NCI-H1105 (cell line): ENCODE measurements at places on chromosomes 3 and 15.

GRCh38 chr3:108511055-108511454, 659 bp upstream of the MYH15 start:
- DNase-seq = no peak

GRCh38 chr3:177470197-177470941, 273.1 kb upstream of the TBL1XR1 start:
- no peak for DNase-seq

DNA sequence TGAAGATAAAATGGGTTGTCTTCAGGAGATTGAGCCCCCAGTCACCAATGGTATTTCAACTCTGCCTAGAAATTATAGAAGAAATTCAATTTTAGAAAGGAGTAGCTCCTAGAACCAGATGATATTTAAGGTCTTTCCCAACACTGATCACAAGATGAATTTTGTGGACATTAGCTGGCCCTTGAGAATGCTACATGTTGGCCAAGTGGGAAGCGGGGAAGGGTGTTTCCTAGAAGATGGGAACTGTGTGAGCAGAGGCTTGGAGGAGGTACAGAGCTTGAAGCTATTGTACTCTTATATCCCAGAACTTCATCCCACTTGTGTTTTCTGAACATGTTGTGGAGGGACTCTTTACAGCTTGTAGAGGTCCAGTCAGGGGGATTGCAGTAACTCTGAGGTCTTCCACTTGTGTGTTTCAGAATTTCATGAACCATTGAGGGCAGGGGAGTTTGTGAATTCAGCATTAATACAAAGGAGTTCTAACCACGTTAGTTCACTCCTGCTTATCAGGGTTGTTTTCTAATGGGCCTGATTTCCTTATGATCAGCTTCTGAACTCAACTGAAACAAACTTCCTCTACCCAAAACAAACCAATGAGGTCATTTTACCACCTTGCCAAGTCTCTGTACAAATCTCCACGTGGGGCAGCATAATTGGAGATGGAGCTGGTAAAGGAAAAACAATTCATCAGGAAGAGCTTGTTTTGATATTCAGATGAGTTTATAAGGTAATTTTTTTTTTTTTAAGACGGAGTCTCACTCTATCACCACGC, 152.6 kb upstream of the TPM1 start:
- DNase-seq = no peak

DNA sequence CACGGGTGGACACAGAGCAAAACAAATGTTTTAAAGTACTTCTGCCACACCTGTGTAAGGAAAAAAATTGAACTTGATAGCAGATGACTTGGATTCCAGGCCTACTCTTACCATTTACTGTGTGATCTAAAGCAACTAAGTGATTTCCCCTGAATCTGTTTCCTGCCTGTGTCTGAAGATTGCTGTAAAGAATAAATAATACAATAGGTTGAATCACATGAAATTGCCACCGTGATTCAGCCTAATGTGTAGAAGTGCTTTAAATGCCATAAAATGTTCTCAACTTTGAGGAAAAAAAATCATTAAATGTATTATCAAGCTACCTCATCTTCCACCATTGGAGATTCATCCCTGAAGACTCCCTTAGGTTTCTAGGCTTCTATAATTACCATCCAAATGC, 27.6 kb upstream of the NUDT16 start:
- no peak for DNase-seq

DNA sequence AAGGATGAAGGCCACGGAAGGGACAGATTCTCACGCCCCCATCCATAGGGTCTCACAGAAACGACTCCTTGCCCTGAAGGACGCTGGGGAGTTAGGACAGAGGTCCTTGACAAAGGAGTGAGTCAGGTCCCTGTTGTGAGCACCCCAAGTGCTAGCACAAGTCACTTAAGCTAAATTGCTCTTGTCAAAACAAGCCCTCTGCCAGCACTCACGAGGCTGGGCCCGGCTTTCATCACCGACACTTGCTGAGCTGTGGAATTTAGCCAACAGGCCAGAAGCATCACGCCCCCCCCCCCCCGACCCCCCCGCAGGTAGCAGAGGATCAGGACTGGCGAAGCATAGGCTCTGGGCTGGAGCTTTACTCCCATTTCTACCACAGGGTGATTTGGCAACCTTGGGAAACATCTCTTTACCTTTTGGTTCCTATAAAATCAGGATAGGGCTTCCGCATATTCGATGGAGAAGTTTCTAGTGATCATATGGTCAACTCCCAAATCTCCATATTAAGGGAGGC, 75.4 kb downstream of the ADCY5 start:
- no peak for DNase-seq

GRCh38 chr3:49712631-49713317, 6.7 kb downstream of the AMIGO3 start:
- no peak for DNase-seq

- no peak for DNase-seq
Observed at GRCh38 chr15:71545223-71545760, 265.1 kb upstream of the NR2E3 start.

GRCh38 chr3:18428036-18428435, 2.9 kb upstream of the SATB1 start:
- no peak for DNase-seq
